ENCODE measurements at places on chromosomes 6 and 20.

- DNase-seq: no peak
These were observed 12.2 kb upstream of the VNN1 start for GRCh38 chr6:132725947-132726607.

- DNase-seq: peak; percentile 91
These were observed at the start of gene HDDC2 for GRCh38 chr6:125301435-125302391. HDDC2 (minus strand) TSS chr6:125301967; CDS start chr6:125301932, 35 bp downstream.

DNA sequence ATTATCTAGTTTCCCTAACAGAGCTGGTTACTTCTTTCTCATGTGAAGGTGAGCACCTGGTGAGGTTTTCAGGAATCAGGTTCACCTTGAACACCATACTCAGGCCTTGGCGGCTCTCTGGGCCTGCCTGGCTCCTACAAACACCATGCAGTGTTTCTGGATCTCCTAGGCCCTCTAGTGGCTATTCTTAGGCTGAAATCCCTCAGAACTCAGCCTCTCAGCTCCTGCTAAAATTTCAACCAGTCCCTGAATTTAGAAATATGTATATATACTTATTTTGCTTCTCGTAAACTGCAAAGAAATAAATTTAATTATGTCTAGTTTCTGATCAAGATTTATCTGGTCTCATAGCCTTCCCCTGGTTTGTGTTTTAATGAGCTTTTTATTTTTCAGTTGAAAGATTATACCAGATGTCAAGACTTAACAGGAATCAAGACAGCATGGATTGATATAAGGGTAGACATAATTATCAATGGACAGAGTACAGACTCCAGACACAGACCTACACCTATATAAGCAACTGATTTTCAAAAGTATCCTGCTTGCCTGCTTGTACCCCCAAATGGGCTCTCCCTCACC, 55.9 kb downstream of the ANKEF1 start:
- peak; percentile 59 for DNase-seq

- peak; percentile 67 for DNase-seq
These were observed 19.4 kb downstream of the MAP3K5 start for GRCh38 chr6:136772685-136773472.

DNA sequence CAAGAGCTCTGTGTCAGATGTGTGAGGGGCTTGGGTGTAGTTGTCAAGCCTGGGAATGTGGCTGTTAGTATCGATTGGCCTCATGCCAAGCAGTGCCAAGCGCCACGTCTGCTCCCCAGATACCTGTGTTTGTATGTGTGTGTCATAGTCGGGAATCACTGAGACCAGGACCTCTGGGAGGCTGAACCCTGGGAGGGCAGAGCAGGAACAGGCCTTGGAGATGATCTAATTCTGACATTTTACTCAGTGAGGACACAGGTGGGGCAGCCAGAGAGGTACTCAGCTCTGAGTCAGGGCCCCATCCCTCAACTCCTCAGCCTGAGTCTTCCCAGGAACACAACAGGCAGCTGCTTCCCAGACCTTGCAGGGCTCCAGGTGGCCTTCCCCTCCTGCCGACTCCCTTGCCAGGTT, 51.2 kb upstream of the FANCE start:
- peak; percentile 67 for DNase-seq

GRCh38 chr20:23652371-23652770, 14.6 kb upstream of the CST3 start:
- DNase-seq: no peak

DNA sequence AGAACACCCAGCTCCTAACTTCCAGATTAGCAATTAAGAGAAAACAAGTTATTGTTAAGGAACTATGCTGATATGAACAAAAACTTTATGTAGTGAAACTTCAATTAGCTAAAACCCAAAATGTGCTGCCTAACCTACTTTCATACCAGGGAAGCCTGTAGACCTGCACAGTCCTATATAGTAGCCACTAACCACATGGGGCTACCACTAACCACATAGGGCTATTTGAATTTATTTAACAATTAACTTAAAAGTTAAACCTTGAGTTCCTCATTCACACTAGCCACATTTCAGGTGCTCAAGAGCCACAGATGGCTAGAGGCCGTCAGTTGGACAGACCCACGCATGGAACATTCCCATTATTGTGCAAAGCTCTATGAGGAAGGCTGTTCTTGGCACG, 72.4 kb upstream of the LAMP5 start:
- no peak for DNase-seq

- no peak for DNase-seq
These were observed 3.8 kb downstream of the PDRG1 start for GRCh38 chr20:31948008-31948407.

GRCh38 chr6:159729598-159730331, 2.5 kb downstream of the WTAP start:
- no peak for DNase-seq

DNA sequence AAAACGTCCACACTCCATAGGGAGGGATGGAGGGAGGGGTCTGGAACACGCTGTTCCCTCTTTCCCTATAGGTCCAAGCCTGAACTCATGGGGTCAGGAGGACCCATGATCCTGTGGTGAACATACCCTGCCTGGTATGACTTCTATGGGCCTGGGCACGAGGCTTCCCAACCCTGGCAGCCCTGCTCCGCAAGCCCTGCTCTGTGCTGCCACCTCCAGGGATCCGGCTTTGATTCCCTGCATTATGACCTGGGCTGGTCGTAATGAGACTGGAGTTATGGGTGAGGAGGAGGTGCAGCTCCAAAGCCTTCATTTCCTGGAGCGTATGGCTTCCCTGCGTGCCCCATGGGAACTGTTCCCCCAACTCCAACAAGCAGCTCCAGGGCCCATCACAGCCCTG, 54.9 kb downstream of the CDH22 start:
- DNase-seq: peak; percentile 68

DNA sequence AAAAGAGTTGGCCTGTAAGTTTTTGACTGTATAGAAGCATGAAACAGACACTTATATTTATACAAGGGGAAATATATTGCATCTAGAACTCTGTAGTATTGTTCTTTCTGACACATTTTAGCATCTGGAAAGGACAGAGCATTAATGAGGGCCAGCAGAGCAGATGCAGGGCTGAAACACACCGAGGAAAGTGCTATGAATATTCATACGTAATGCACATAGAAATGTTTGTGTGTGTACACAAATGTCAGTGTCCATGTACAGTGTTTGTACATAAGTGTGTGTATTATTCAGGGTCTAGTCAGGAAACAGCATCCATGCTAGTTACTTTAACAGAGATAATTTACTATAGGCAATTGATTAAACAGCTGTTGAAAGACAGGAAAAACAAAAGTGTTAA, 146.5 kb upstream of the DTNBP1 start:
- DNase-seq: no peak

- peak; percentile 29 for DNase-seq
These were observed 42.1 kb downstream of the BFSP1 start for GRCh38 chr20:17488916-17489600.

DNA sequence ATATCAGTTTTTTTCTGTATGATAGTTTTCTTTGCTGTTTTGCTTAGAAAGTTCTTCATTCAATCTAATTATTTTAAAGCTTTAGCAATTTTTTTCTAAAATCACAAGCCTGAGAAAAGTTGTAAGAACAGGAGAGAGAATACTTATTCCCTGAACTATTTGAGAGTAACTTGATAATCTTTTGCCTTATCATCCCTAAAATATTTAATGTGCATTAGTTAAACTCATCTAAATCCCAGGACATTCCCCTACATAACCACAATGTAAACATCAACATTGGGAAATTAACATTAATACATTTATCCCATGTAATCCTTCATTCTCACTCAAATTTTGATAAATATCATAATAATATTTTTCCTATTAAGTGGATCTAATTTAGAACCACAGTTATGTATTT, 241.8 kb downstream of the CD109 start:
- DNase-seq: no peak

GRCh38 chr20:30513050-30513628, 744.3 kb upstream of the DEFB115 start:
- no peak for DNase-seq

DNA sequence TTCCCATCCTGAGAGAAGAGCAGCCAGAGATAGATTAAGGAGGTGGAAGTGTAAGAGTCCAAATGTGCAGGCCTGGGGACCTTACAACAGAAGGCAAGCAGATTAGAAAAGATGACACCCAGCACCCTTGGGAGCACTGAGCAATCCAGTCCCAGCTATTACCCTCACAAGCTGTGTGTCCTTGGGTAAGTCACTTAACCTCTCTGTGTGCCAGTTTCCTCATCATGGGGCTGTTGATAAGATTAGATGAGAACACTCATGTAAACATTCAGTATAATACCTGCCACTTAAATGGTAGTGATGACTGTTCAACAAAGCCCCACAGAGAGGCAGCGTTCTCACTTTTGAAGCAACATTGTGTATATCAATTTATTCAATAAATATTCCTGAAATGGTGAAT, 114.8 kb upstream of the CST7 start:
- DNase-seq: peak; percentile 13

DNA sequence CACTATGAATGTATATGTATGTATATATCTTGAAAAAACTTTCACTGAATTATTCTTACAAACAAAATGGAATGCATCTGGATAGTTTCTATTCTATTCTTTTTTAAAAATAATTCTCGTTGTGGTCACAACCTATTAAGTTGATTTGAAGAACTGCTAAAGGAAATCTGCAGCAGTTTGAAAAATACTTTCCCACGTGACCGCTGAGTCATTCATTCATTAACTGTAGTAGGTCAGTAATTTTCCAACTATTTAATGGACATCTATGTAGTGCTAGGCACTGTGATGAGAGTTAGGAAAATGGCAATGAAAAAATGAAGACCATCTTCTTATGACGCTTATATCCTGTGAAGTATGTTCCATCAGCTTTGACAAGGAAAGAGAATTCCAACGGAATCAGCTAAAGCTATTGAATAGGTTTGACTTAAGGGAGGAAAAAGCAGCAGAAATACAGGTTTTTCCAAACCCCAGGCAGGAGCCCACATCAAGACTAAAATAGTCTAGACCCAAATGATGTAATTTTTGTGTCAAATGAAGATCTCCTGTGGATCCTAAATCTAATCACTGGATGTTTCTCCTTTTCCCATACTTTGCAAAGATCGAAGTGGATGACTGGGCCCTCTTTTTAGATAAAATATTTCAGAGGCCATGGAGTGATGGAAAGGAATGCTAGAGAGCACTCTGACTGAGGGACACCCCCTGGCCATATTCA, 4.1 kb upstream of the EFHC1 start:
- DNase-seq: no peak
